NCI-H446 (cell line): ENCODE measurements at places on chromosomes 3 and 15.

GRCh38 chr3:192130534-192131132 lies 596.7 kb downstream of the FGF12 start:
- peak; percentile 62 for DNase-seq

- no peak for DNase-seq
These were observed 781 bp upstream of the CYP1A1 start for GRCh38 chr15:74725845-74726773.

DNA sequence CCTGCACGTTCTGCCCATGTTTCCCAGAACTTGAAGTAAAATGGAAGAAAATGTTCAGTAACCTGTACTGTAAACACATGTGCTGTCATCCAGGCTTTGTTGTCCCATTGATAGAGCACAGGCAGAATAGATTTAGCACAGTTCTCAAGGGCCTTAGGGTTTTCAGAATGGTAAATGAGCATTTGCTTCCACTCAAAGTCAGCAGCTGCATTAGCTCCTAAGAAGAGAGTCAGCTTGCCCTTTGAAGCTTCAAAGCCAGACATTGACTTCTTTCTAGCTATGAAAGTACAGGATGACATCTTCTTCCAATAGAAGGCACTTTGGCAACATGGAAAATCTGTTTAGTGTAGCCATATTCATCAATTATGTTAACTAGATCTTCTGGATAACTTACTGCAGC lies 76.2 kb upstream of the TMEM108 start:
- no peak for DNase-seq

DNA sequence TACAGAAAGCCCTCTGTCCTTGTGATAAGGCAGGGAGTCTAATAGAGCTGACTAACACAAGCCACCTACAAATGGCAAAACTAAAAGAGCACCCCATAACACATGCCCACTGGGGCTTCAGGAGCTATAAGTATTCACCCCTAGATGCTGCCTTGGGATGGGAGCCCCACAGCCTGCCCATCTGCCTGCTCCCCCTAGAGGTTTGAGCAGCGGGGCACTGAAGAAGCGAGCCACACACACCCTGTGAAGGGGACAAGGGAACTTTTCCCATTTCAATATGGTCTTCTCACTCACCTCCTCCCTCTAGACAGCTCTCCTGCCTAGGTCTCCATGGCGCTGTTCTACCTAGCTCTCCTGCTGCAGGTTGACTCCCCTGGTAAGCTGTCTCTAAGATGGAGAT lies 261.0 kb downstream of the SHQ1 start:
- DNase-seq, result no peak

DNA sequence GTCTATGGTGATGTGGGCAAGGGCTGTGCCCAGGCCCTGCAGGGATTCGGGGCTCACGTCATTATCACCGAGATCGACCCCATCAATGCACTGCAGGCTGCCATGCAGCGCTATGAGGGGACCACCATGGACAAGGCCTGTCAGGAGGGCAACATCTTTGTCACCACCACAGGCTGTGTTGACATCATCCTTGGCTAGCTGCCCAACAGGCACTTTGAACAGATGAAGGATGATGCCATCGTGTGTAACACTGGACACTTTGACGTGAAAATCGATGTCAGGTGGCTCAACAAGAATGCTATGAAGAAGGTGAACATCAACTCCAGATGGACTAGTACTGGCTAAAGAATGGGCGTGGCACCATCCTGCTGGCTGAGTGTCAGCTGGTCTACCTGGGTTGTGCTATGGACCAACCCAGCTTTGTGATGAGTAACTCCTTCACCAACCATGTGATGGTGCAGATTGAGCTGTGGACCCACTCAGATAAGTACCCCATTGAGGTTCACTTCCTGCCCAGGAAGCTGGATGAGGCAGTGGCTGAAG lies 6.1 kb upstream of the USP8 start:
- DNase-seq, result peak; percentile 6

DNA sequence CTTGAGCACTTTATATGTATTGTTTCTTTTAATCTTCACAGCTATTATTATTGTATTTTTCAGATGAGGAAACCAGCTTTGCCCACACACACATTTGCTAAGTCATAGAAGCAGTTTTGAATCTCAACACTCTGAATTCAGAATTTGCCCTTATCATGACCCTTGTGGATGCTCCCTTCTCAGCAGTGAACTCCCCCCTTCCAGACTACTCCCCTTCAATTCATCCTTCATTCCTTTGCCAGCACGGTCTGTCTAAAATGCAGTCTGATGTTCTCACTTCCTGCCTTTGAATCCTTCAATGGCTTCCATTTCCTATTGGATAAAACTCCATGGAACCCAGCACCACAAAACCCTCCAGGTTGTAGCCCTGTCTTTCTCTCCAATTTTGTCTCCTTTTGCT lies 52.5 kb upstream of the TSC22D2 start:
- no peak for DNase-seq

DNA sequence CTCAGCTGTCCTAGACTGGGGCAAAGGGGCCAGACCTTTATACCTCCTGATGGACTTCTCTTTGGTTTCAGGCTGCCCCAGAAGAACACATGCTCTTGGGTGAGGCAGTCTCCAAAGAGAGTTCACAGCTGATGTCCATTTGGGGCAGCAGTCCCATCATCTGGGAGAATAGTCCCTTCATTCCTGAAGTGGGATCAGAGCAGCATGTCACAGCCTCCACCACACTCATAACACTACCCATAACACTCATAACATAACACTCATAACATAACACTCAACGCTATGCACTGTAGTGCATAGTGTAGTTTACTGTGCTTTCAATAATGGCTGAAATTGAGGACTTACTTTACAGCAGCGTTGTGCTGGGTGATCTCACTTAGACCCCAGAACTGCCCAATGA lies 36.7 kb upstream of the PLCL2 start:
- DNase-seq, result no peak

DNA sequence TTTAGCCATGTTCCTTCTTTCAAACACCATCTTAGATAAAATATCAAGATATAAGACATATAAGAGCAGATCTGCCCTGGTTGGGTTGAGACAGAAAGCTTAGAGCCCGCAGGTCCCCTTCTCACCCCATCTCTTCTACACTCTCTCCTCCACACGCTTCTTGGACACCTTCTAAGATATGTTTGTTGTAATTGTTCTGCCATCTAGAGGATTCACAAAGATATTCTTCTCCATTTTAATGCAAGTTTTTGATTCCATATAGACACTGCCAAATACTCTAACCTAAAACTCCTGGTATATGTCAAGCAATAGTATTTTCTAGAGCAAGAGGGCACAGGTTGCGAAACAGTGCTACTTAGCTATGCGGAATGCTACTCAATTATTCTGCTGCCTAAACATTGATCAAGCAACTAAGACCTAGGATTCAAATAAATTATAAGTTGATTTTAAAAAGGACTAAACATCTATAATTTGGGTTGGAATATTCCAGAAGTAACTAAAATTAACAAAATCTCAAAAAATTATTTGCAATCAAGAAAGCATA lies 6.8 kb downstream of the CHRM5 start:
- DNase-seq, result no peak

DNA sequence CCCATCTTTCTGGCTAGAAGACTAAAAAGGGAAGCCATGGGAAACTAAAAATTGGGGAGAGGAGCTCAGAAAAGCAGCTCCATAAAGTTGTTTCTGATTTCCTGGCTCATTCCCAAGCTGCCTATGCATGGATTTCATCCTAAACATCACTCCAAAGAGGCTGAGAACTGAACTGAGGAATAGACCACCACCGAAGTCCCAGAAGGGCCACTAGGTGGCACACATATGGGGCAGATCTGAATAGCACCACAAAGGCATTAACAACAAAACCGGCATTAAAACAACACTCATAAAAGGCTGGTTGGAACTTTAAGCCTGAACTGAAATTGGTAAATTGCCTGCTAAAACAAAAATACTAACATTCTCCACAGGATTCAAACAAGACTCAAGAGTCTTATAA lies 106.3 kb downstream of the PLD1 start:
- peak; percentile 53 for DNase-seq

DNA sequence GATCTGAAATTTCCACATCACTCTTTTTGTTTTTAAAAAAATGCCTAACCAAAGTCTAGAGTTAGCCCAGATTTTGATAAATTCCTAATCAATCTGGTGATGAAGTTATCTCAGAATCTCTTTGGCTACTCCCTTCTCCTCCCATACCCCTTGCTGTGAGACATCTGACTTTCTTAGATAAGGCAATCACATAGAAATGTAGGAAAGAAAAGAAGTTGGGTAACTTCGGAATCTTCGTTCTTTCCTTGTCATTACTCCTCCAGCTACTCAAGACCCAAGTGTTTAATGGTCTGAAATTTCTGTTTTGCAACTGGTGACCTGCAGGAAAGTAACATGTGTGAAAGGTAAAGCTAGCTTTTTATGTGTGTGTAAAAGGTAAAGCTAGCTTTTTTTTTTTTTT lies 37.8 kb downstream of the MYL3 start:
- DNase-seq, result no peak

GRCh38 chr3:148796799-148797198 lies 30.8 kb upstream of the CPB1 start:
- DNase-seq, result no peak

- DNase-seq, result no peak
These were observed 231.1 kb downstream of the ADAMTS9 start for GRCh38 chr3:64456674-64457073.

DNA sequence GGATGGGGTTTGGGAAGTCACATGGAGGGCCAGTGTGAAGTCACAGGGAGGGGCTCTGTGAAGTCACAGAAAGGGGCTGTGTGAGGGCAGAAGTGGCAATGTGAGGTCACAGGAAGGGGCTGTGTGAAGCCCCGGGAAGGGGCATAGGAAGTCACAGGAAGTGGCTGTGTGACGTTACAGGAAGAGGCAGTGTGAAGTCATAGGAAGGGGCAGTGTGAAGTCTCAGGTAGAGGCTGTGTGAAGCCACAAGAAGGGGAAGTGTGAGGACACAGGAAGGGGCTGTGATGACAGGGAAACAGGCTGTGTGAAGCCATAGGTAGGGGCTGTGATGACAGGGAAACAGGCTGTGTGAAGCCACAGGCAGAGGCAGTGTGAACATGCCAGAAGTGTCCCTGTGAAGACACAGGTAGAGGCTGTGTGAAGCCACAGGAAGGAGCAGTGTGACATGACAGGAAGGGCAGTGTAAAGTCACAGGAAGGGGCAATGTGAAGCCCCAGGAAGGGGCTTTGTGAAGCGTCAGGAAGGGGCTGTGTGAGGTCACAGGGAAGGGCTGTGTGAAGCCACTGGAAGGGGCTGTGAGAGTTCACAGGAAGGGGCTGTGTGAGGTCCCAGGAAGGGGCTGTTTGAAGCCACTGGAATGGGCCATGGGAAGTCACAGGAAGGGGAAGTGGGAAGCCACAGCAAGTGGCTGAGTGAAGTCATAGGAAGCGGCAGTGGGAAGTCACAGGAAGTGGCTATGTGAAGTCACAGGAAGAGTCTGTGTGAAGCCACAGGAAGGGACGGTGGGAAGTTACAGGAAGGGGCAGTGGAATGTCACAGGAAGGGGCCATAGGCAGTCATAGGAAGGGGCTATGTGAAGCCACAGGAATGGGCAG lies 37.1 kb downstream of the GASK1A start:
- no peak for DNase-seq

GRCh38 chr3:135215516-135215915 lies 420.5 kb downstream of the EPHB1 start:
- no peak for DNase-seq

- no peak for DNase-seq
These were observed 30.8 kb upstream of the BHLHE40 start for GRCh38 chr3:4948395-4948794.
